Right renal cortex interstitium (tissue), 3 donors: ENCODE measurements at places on chromosomes 12 and 14.

DNA sequence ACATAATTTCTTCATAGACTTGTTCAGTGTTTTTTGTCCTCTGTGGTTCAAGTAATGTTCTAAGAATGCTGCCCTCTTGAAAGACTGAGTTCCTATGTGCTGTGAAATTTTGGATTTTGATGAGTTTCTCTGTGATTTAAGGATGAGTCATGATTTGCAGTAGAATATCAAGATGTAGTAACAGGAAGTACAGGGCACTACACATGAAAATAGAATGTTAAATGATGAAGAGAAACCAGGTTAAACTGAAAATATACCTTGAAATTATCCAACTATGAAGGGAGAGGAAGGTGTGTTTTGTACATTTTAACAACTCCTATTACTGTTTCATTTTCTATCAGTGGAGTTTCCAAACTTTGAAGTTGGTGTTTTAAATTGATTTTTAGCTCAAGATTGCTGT, 4.8 kb downstream of the ELK3 start:
- no peak for DNase-seq

DNA sequence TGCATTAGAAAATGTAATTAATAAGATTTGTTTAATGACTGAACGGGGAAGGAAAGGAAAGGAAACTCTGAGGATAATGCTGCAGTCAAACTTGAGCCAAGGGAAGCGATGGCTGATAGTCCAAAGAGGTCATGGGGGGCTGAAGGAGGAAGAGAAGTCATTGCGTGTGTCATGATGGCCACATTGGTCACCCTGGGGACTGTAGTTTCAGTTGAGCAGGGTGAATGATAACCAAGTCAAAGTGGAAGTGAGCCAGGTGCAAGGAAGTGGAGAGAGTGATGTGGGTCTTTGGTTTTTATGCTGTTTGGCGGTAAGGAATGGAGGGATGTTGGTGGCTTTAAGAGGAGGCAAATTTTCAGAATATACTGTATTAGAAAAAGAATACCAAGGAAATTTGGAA, 21.6 kb downstream of the C12orf75 start:
- DNase-seq: no peak

GRCh38 chr14:91728616-91729183, 3.2 kb downstream of the CATSPERB start:
- DNase-seq: no peak

DNA sequence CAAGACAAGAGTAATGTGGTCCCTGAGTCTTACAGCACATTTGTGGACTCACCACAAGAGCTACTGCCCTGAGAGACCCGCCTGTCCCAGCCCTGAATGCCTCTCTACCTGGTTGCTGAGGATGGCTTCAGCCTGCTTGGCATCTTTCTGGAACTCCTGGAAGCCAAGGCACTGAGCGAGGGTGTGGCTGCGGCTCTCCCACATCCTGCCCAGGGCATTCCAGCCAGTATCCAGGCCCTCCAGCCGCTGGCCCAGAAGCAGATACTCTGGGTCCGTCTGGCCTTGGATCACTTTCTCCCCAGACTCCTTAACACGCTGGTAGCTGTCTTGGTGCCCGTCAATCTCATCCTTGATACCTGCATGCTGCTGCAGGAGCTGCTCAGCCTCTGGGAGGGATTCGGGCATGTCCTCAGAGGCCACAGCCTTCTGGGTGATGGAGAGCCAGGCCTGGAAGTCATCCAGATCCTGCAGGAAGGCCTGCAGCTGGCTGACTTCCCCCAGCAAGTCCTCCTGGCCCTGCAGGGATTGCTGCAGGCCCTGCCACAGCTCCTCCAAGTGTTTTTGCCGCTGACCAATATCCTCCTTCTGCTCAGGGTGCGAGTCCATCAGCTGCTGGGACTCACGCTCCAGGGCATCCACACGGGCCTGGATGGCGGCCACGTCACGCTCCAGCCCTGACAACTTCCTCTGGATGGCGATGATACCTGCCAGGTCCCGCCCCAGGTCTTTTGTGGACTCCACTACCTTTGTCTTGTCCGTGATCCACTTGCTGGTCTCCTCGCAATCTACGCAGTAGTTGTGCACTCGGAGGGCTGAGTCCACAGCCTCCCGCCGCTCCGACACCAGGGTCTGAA, 82.3 kb downstream of the PLEKHG3 start:
- DNase-seq: no peak

GRCh38 chr12:106094304-106094703, 44.5 kb downstream of the NUAK1 start:
- DNase-seq: no peak

GRCh38 chr14:32559048-32559447, 229.9 kb downstream of the AKAP6 start:
- no peak for DNase-seq

DNA sequence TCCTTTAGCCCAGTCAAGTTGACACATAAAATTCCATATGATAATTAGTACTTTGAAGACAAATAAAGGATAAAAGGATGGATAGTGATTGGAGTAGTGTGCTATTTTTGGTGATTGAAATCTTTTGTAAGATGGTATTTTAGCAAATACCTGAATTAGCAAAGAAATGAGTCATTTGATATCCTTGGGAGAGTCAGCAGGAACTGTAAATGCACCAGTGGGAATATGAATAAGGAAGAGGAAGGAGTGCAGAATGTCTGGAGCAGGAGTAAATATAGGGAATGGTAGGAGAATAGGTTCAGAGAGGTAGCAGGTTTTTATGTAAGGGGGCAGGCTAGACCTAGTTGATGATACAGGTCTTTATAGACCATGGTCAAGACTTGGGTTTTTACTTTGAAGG, 75.0 kb downstream of the TRMT5 start:
- no peak for DNase-seq
